SW 1271 (cell line): ENCODE measurements at places on chromosomes 11 and 22.

DNA sequence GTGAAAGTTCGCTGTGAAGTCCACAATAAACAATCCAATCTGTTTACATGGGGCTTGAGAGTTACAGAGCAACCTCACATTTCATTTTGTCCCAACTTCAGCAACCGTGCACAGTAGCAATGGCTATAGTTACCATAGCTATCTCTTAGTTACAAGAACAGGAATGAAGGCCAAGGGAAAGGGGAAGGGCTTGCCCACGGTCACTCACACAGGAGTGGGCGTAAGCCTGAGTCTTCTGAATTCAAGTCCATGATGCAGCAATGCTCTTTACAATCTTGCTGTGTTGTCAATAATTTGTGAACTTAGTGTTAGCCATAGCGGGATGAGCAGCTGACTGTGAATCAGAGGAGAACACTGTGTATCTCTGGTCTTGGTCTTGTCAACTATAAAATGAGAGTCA lies 102.9 kb downstream of the ADAMTS15 start:
- DNase-seq = no peak

DNA sequence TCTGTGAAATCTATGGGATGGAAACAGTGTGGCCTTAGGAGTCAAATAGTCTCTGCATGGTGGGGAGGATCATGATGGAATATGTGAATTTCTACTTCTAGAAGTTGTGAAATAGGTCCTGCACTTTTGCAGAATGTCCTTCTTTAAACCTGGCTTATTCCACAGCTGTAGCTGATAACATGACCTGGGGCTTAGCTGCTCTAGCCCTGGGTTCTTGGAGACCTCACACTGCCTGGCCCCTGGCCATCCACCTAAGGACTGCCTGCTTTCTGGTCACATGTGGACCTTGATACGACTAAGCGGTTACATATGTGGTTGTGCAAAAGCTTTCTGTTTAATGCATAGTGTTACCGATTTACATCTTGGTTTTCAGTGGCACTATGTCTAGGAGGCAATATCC lies 88.2 kb downstream of the SWAP70 start:
- DNase-seq = no peak

GRCh38 chr11:75884321-75884720 lies 69.3 kb downstream of the UVRAG start:
- DNase-seq = no peak

DNA sequence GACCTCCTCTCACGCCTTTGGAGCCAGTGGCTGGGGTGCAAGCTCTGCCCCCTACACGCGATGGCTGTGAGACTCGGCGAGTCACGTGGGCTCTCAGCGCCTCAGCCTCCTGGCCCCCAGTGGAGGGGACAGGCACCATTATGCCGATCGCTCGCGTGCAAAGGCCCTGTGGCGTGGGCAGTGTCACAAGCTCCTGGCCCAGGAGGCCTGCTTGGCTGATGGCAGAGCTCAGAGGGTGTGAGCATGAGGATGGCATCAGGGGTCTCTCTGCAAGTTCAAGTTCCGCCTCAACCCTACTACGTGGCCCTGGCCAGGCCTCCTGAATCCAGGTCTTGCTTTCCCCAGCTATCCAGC lies 90.8 kb upstream of the KCNQ1OT1 start:
- DNase-seq = no peak

- DNase-seq = no peak
Measured at GRCh38 chr11:35257281-35257680, 118.3 kb downstream of the CD44 start.

GRCh38 chr11:45054956-45055355 lies 91.5 kb upstream of the PRDM11 start:
- no peak for DNase-seq

GRCh38 chr11:61797263-61797944 lies 4.7 kb downstream of the FEN1 start:
- DNase-seq = peak; percentile 78

GRCh38 chr11:76666408-76666807 lies 4.1 kb downstream of the LRRC32 start:
- no peak for DNase-seq

DNA sequence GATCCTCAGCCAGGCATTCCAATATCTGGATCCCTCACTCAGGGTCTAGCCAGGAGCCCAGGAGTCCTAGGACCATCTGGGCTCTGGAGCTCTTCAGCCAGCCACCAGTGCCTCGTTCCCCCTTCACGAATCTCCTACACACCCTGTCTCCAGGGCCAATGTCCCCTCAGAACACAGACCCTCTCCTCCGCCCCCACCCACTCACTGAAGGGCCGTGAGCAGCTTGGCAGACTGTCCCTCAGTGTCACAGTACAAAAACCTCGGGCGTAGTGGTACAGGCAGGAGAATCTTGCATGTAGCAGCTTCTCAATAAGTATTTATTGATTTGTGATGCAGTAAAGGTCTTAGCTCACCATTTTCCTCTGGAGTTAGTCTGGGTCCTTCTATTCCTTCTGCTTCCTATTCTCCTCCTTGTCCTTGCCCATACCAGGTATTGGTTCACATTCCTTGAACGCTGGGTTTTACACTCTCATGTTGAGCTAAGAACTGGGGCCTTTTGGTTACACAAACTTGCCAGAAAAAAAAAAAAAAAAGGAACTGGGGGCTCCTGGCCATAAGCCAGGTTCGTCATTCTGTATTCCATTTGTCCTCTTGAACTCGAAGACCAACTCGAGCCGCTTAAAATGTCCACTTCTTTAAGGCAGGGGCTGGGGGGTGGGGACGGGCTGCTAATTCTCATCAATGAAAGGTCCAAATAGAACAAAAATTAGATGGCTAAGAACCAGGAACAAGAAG lies 2.3 kb downstream of the CXCR5 start:
- DNase-seq = no peak

DNA sequence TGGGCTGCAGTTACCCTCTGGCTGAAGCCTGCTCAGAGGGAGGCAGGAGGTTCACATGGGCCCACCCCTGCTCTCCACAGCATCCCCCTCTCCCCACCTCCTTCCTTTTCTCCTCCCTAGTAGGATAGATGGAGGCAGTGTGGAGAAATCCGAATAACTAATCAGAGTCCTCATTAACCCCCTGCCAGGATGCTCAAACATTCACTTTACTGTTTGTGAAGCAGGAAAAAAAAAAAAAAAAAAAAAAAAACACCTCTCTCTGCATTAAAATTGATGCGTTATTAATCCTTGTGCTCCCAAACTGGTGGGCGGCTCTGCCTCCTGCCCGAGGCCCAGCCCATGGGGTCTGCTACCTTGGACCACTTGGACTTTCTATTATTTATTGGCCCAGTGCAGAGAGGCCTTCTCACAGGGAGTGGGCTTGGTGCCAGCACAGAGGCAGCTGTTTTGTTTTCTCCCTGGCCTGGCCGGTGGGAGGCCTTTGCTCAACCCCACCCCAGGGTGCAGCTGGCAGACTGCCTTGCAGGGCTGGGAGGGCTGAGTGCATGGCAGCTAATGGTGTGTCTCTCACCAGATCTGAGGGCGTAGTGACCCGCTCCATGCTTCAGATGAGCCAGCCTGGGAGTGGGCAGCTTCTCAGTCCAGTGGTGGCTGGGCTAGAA lies 150.7 kb downstream of the PKNOX2 start:
- DNase-seq = no peak

DNA sequence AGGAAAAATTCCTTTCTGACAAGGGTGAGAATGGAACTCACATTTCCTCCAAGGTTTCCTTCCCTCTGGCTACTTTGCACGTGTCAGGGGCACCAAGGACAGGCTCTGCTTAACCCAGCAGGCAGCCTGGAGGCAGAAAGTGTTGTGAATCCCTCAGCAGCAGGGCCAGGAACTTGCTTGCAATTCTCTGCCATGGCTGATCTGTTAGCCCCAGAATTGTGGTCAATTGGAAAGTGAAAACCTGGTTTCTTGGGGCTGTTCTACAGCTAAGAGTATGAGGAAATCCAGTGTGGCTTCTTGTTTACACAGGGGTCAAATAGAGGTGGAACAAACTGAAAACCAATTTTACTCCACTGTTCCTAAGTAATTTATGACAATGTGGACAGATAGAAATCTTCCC lies 38.3 kb upstream of the CEP295 start:
- no peak for DNase-seq

GRCh38 chr22:30830907-30831306 lies 136.2 kb downstream of the OSBP2 start:
- DNase-seq = peak; percentile 61

- DNase-seq = no peak
Measured at GRCh38 chr22:24806663-24807001, 621 bp downstream of the SGSM1 start.

DNA sequence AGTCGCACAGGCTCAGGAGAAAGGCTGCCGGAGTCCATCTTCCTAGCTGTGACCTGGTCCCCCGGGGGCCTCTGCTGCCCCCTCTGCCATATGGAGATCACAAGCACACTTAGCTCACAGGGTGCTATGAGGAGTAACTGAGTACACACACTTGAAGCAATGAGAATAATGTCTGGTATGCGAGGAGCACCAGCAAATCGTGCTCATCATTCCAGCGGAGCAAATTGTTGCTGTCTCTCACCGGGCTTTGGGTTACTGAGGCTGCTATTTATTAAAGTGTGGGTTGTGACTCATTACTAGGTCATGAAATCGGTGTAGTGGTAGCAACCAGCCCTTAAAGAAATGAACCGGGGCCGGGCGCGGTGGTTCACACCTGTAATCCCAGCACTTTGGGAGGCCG lies 48.1 kb upstream of the EIF3D start:
- DNase-seq = no peak

DNA sequence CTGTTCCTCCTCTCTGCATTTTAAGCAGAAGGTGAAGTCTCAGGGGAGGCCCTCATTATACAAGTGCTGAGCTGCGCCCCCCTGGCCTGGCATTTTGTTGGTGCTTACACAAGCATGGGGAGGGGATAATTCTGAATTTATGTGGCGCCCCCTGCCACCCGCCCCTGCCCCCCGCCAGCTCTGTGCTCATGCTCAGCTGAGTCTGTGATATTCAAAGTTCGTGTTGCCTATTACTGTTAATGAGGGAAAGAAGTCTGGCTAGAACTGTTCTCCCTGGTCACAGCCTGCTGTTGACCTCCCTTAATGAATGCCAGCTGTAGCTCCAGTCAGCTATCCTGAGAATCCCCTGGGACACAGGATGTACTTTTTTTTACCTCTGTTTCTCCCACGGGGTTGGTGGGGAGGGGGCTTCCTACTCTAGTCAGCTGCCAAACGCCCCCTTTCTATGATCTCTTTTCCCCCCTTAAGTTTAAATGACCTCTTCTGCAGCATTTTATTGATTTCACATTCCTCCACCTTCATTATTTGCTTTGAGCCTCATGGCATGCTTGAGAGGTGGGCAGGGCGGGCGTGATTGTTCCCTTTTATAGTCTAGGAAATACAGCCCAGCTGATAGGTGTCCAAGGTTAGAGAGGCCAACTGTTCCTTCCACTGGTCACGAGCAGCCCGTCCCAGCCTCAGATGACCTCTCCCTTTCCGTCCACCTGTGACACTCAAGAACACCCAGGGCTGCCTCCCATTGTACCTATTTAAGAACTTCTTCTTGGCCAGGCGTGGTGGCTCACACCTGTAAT lies 12.2 kb downstream of the USP2 start:
- DNase-seq = no peak

DNA sequence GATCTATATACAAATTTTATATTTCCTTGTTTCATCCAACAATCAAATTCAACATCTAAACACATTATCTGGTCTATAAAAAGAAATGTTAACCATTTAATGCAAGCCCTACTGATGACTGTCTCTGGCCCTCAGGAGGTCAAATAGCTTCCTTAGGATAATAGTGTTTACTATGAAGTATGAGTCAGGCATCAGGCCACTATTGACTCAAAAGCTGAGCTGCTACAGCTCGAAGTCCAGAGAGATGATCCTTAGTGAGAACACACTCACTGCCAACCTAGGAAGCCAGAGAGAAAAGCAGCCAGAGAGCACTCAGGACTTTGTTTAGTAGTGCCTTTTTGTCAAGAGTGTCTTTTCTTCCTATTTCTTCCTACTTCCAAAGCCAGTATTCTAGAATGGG lies 171.8 kb downstream of the SOX6 start:
- DNase-seq = no peak

GRCh38 chr11:61885166-61885778 lies 6.1 kb downstream of the FADS3 start:
- no peak for DNase-seq

DNA sequence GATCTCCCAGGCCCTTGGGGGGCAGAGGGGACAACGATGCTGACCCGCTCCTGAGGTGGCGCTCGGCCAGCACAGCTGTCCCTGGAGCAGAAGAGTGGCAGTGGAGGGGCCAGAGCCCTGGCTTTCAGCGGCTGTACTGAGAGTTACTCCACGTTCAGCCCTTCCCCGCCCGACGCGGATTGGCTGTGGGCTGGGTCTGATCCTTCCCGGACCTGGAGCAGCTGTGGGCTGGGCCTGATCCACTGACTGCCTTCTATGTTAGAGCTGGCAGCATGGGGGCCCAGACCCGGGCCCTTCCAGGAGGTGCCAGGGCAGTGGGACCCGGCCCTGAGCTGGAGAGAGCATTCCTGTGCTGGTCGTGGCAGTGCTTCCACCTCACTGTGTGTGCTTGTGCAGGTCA lies 27.8 kb downstream of the YWHAH start:
- no peak for DNase-seq

DNA sequence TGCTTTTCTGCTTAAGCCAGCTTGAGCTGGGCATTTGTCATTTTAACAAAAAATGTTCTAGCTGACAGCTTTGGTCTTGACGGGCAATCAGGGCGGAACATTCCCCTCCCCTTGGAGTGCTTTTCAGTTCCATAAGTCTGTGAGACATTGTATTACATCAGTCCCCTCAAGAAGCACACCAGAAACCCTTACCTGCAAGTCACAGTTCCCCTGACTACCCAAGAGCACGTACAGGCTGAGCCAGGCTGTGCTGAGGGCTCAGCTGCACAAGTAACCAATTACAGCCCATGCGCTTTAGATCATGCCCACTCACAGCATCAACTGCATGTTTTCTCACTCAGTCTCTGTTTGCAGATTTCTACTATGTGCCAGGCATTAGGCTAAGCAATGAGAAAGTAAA lies 19.1 kb downstream of the HIRA start:
- DNase-seq = no peak

GRCh38 chr22:47027766-47028165 lies 265.3 kb downstream of the TBC1D22A start:
- DNase-seq = no peak

DNA sequence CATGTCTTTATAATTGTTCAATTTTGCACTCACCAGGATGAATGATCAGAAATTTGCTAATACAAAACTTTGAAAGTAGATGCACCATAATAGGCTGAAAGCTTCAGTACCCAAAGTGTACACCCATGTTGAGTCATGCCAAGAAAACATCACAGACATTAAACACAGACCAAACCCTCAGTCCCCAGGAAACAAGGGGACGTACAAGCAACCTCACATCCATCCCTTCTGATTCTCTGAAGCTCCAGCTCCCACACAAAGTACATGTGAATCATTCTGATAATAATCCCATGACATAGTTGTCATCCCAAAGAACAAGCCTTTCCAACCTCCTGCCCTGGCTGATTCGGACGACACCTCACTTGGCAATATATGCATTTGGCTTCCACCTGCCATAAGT lies 183.8 kb downstream of the SNX19 start:
- DNase-seq = no peak

DNA sequence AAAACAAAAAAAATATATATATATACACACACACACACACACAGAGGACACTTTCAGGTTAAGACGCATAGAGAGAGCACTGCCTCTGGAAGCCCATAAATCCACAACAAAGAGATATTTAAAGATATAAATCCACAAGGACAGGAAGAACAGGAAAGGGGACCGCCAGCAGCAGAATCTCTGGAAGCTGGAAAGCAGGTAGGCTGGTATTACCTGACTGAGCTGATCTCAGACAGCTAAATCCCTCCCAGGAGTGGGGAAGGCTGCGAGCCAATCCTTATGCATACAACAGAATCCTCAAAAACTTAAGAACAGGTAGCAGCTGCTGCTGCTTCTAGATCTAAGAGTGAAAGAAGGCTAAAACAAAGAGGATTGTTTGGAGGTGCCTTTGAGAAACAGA lies 1.8 kb upstream of the MCAT start:
- DNase-seq = no peak
